ENCODE measurements at places on chromosomes 1 and 21.

- no peak for DNase-seq
Measured at GRCh38 chr21:34887105-34887442, 162.0 kb downstream of the RUNX1 start.

- DNase-seq = peak; percentile 46
Measured at GRCh38 chr1:66996018-66996682, 57.8 kb downstream of the SLC35D1 start.

- DNase-seq = no peak
Measured at GRCh38 chr1:223258751-223259198, 105.2 kb downstream of the SUSD4 start.

- DNase-seq = no peak
Measured at GRCh38 chr1:3683992-3684391, 31.7 kb downstream of the TP73 start.

DNA sequence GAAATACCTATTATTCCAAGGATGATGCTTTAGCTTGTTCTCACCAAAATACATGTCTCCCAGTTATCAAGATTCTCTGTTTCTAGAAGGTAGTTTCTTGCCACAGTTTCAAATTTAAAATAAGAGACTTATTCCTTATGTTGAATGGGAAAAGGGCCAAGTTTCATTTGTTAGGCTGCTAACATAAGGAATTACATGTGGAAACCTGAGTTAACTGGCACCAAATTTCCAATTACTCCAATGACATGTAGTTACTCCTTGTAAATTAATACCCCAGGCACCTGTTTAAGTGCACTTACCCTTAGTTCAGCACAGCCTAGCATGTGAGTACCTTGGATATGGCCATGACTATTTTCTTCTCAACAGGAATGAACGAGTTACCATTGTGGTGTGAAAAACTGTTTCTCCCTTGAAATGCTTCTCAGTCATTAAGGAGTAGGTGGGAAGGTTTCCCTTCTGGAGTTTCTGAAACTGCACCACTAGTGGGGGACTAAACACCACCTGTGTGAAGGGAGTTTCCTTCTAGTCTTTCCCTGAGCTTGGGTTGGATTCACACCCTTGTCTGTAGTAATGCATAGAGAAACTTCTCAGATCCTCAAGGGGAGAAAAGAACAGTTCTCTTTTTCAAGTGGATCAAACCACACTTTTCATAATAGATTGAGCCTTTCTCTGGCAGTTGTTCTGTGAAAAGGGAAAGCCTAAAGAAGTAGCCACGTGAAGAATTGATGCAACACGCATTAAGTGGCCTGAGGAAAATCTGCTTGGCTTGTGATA, 32.3 kb upstream of the LRRC8C start:
- no peak for DNase-seq

DNA sequence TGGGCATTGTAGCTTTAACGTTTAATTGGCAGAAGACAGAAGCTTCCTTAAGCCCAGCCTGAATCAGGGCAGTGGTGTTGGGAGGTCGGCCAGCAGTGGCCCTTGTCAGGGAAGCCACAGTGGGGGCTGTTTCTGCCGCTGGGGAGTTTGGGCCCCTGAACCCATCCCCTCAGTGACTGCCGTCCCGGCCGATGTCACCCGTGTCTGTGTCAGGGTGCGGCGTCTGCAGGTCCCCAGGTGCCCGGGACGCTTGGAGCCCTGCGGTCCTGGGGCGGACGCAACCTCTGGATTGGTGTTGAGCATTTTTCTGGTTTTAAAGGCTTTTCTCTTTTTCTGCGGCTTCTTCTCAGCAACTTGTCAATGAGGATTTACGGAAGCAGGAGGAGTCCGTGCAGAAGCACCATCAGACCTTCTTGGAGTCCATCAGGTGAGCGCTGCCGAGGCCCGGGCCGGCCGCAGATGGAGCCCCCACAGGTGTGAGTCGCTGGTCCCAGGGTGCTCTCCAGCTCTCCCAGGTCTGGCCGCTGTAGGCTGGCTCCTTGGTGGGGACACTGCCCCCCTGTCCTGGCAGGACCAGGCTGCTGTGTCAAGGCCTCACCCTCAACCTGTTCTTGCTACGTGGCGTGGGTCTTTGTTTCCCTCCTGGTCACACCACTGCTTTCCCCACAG, 2.3 kb downstream of the ATAD3C start:
- DNase-seq = no peak

DNA sequence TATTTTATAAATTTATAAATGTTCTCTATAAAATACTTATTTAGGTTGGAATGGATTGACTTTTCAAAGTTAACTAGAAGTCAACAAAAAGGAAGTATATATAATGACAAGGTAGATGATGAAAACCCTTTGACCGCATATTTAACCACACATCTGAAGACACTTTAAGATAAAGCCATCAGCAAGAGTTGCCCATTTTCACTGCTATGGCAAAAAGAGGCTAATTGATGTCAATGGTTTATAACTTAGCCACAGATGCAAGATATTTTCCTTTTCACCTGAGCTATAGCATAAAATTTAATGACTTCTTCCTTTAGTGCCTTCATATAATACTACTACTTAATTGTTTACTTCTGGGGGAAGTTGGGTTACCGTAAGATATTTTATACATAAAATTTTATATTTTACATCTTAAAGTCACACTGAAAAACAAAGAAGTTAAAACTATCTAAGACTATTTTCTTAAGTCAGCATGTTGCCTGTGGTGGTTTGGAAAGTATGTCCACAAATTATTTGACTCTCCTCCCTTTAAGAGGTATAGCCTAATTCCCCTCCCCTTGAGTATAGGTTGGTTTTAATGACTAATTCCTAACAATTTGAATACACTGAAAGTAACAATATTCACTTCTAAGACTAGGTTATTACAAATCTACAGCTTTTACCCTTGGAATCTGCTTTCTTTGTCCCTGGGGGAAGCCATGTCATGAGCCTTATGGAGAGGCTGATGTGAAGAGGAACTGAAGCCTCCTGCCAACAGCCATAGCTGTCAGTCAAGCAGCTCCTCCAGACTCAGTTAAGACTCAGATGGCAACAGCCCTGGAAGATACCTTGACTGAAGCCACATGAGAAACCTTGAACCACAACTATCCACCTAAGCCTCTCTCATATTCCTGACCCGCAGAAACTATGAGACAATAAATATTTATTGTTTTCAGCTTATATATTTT, 40.3 kb upstream of the LRRC8B start:
- DNase-seq = no peak

GRCh38 chr1:181809991-181810545, 251.4 kb downstream of the ZNF648 start:
- no peak for DNase-seq

DNA sequence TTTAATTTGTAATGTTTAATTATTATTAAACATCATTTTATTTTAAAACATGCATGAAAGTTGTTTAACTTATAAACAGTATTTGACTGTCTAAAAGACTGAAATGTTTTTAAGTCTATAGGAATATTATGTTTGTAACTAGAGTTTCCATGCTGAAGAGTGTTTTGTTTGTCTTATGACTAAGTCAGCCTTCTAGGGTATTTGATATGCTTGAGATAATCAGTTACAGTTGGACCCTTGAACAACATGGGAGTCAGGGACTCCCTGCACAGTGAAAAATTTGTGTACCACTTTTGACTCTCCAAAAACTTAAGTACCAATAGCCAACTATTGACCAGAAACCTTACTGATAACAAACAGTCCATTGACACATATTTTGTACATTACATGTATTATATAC, 45.5 kb upstream of the KANK4 start:
- no peak for DNase-seq

- no peak for DNase-seq
Measured at GRCh38 chr1:170732252-170732588, 68.3 kb downstream of the PRRX1 start.

GRCh38 chr1:35884934-35885333, 1.9 kb downstream of the AGO1 start:
- DNase-seq = no peak

GRCh38 chr1:43913051-43913501, 20.5 kb upstream of the ARTN start:
- DNase-seq = no peak

- no peak for DNase-seq
Measured at GRCh38 chr1:18352636-18353265, 128.0 kb upstream of the KLHDC7A start.

DNA sequence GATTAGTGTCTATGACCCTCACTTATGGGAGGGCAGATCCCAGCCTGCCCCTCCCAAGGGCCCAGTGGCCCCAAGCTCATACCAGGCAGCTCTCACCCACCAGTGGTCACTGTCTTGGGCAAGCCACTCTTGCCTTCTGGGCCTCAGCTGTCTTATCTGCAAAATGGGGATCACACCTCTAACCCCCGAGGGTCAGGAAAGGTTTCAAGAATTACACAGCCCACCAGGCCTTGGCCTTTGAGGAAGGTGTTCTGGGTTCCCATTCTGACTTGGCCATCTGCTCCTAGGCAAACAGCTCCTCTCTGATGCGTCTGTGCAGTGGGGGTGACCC, 16.8 kb downstream of the RUNX3 start:
- DNase-seq = no peak

- peak; percentile 47 for DNase-seq
Measured at GRCh38 chr1:202164271-202165037, 4.1 kb upstream of the PTPN7 start.

GRCh38 chr1:87093286-87093685, 178.9 kb downstream of the HS2ST1 start:
- no peak for DNase-seq

Measured in stimulated activated CD4-positive, alpha-beta T cell treated with anti-CD3 and anti-CD28 coated beads, Interleukin-4, amount 100 ng/mL, for 48 hours (primary cell).